Activated naive CD4-positive, alpha-beta T cell treated with anti-CD3 and anti-CD28 coated beads, Interleukin-2, amount 10 ng/mL, durations not matched to agents 7 days and 5 days (primary cell): ENCODE measurements at places on chromosomes 13 and 19.

DNA sequence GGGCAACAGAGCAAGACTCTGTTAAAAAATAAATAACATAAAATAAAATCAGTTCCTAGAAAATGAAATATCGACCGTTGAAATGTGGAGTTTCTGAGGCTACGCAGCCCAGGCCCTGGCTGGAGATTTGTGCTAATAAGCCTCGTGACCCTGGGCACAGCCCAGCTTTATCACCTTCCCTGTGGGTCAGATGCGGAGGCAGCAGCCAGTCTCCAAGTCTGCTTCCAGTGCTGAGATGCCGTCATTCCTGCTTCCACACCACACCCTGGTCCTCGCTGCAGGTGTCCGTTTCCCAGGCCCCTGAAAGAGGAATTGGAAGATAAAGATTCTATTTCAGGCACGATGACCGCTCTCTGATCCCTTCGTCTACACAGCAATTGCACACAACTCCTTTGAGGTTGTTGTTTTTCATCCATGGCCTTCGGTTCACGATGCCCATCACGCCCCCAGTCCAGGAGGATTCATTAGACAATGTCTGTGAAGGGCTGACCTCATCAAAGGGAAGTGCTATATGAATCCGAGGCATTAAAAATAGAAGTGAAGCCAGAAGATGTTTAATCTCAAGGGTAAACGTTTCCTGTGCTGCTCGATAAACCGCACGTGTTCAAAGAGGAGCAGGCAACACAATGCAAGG, 48.3 kb upstream of the ATP11A start:
- no peaks in the 10 kb centered on the region for H3K36me3 ChIP-seq
- no peak overlapping the region for H3K27ac ChIP-seq
- no peak for DNase-seq
- H3K4me3 ChIP-seq = no peak overlapping the region

DNA sequence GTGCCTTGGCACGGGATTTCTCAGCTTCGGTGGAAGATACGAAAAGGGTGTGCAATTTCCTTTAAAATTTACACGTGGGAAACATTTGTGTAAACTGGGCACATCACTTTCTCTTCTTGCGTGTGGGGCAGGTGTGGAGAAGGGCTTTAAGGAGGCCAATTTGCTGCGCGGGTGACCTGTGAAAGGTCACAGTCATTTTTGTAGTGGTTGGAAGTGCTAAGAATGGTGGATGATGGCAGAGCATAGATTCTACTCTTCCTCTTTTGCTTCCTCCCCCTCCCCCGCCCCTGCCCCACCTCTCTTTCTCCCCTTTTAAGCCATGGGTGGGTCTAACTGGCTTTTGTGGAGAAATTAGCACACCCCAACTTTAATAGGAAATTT, 7.2 kb downstream of the SLITRK5 start:
- peaks cover 47% of the 10 kb centered on the region for H3K27me3 ChIP-seq
- peaks cover 5% of the 10 kb centered on the region for H3K36me3 ChIP-seq
- H3K4me3 ChIP-seq = no peak overlapping the region
- no peak overlapping the region for H3K27ac ChIP-seq
- H3K4me1 ChIP-seq = peaks cover 15% of the 10 kb centered on the region
- no peak for DNase-seq

DNA sequence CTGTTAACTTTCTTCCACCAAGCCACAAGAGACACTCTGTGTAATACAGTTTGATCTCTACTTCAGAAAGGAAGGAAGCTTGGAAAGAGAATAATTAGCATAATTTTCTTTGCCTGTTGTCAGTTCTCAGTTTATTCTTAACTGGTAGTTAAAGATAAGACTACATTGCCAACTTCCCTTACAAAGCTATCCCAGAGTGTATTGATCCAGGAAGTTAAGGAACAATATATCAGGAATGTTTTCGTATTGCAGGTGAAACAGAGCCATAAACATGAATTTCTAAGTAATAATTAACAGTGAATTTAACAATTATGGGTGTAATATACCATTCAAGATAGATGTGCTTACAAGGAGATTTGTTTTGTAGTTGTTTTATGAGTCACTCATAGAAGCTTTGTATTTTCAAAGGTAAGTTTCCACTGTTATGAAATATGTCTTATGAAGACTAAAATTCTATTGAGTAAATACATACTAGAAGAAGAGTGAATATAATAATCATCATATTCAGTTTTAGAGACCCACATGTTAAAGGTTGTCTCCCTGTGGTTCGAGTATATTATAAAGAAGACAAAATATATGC, 88.4 kb upstream of the KLF5 start:
- no peaks in the 10 kb centered on the region for H3K27me3 ChIP-seq
- H3K36me3 ChIP-seq = peaks cover 8% of the 10 kb centered on the region
- H3K4me1 ChIP-seq = no peaks in the 10 kb centered on the region
- H3K4me3 ChIP-seq = no peak overlapping the region

DNA sequence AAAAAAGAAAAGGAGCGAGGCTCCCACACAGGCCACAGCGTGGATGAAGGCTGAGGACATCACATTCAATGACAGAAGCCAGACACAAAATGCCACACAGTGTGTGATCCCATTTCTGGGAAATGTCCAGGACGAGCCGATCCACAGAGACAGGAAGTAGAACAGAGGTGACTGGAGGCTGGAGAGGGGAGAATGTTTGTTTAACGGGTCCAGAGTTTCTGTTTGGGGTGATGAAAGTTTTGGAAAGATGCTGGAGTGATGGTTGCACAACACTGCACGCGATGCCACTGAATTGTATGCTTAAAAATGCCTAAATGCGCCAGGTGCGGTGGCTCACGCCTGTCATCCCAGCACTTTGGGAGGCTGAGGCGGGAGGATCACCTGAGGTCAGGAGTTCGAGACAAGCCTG, 650 bp upstream of the FUT5 start:
- H3K4me1 ChIP-seq = peaks cover 2% of the 10 kb centered on the region
- H3K27ac ChIP-seq = no peak overlapping the region
- no peak for DNase-seq
- H3K27me3 ChIP-seq = no peaks in the 10 kb centered on the region
- H3K36me3 ChIP-seq = no peaks in the 10 kb centered on the region
- no peak overlapping the region for H3K4me3 ChIP-seq

DNA sequence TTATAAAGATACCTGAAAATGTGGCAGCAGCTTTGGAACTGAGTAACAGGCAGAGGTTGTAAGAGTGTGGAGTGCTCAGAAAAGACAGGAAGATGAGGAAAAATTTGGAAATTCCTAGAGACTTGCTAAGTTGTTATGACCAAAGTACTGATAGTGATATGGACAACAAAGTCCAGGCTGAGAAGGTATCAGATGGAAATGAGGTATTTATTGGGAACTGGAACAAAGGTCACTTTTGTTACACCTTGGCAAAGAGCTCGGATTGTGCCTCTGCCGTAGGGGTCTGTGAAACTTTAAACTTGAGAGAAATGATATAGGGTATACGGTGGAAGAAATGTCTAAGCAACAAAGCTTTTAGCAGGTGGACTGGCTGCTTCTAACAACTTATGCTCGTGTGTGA, 419.9 kb downstream of the PCDH17 start:
- no peak overlapping the region for H3K4me3 ChIP-seq
- no peak overlapping the region for H3K27ac ChIP-seq
- no peaks in the 10 kb centered on the region for H3K27me3 ChIP-seq
- H3K4me1 ChIP-seq = no peaks in the 10 kb centered on the region

DNA sequence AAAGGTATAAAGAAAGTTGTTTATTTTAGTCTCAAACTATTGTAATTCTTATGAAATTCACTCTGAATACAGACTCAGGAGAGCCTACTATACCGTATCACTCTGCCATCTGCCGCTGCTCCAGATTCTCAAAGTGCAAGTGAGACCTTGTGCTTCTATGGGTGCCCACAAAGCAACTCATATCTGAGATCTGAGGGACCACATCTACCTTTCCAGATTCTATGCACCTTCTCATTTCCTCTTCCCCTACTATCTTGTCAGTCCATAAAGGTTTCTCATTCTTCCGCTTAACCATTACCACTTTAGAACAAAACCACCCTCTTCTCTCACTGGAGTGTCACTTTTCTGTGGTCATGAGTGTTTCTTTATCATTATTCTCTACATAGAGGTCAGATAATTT, 1236.9 kb downstream of the DIAPH3 start:
- no peaks in the 10 kb centered on the region for H3K36me3 ChIP-seq
- no peak for DNase-seq
- no peaks in the 10 kb centered on the region for H3K27me3 ChIP-seq
- H3K4me1 ChIP-seq = no peaks in the 10 kb centered on the region
- no peak overlapping the region for H3K4me3 ChIP-seq

DNA sequence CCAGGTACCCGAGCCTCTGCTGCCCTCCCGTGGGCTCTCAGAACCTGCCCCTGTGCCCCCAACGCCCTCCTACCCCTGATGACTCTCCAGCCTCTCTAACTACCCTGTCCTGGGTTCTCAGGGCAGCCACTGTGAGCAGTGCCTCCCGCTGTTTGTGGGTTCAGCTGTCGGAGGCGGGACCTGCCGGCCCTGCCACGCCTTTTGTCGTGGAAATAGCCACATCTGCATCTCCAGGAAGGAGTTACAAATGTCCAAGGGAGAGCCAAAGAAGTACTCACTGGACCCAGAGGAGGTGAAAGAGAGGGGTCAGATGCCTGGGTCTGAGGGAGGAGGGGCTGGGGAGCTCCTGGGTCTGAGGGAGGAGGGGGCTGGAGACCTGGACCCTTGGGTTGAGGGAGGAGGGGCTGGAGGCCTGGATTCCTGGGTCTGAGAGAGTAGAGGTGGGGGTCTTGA, 20.0 kb downstream of the CNFN start:
- no peak overlapping the region for H3K4me3 ChIP-seq
- peaks cover 2% of the 10 kb centered on the region for H3K27me3 ChIP-seq
- no peak for DNase-seq
- H3K27ac ChIP-seq = no peak overlapping the region
- H3K4me1 ChIP-seq = no peaks in the 10 kb centered on the region
- H3K36me3 ChIP-seq = no peaks in the 10 kb centered on the region

DNA sequence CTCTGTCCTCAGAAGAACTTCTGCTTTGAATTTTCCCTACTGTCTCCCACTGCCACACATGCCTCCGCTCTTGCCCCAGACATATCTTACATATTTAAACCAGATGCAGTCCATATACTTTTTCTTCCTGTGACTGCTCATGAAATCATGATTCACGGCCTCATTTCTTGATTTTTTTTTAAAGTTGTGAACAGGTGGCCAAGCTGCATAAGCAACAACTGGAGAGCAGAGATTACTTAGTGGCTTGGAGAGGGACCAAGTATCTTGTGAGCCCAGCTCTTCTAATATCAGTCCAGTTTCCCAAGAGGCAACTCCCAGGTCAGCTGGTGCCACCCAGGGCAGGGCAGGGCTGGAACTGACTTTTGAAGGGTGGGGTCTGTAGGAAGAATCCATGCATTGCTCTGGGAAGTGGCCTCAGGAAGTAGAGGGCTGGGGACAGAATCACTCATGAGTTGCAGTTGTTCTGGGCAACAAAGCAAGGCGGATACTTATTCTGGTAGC, 152.4 kb downstream of the LMO7 start:
- H3K27ac ChIP-seq = no peak overlapping the region
- no peak for DNase-seq
- peaks cover 2% of the 10 kb centered on the region for H3K36me3 ChIP-seq
- no peak overlapping the region for H3K4me3 ChIP-seq
- no peaks in the 10 kb centered on the region for H3K27me3 ChIP-seq
- H3K4me1 ChIP-seq = no peaks in the 10 kb centered on the region

GRCh38 chr13:27745301-27745700, 47.0 kb upstream of the GSX1 start:
- no peak overlapping the region for H3K4me3 ChIP-seq
- DNase-seq = no peak
- no peak overlapping the region for H3K27ac ChIP-seq

GRCh38 chr19:16922949-16923348, 34.1 kb downstream of the F2RL3 start:
- H3K4me3 ChIP-seq = no peak overlapping the region
- peaks cover 4% of the 10 kb centered on the region for H3K27me3 ChIP-seq
- H3K4me1 ChIP-seq = no peaks in the 10 kb centered on the region

DNA sequence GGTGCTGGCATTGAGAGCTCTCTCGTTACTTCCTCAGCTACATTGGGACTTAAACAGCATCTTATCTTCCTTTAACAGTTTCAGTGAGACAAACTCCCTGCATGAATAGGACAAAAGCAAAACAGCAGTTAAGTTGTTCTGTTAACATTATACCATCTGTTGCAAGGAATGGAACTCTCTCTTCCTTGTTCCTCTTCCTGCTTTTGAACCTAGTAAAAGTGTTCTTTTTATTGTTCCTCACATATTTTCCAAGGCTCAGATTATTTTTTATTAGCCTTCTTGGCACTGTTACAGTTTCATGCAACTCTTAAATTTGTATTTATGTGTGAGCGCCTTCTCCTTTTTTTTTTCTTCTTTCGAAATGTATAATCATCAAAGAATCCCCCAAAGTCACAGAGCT, 202.6 kb upstream of the UFM1 start:
- H3K36me3 ChIP-seq = no peaks in the 10 kb centered on the region
- H3K27me3 ChIP-seq = no peaks in the 10 kb centered on the region
- no peaks in the 10 kb centered on the region for H3K4me1 ChIP-seq
- no peak overlapping the region for H3K4me3 ChIP-seq
- DNase-seq = no peak

DNA sequence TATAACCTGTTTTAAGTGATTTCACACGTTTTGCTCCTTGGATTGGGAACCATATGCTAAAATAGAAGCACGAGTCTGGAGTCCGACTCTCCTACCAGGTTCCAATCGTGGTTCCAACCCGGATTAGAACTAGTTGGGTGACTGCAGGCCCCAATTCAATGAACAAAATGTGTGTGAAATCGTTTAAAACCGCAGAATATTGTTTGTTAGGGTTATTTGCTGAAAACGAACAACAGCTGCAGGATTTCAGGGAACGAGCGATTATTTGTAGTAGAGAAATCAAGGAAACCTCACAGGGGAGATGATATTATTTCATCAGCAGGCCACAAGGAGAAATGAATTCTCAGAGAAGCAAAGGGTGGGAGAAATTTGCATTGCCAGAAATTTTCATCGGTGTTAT, 16.7 kb downstream of the SSC5D start:
- no peak overlapping the region for H3K27ac ChIP-seq
- peaks cover 31% of the 10 kb centered on the region for H3K27me3 ChIP-seq
- H3K4me1 ChIP-seq = peaks cover 24% of the 10 kb centered on the region
- DNase-seq = no peak

GRCh38 chr19:47598407-47599349, 10.3 kb upstream of the BICRA start:
- no peaks in the 10 kb centered on the region for H3K36me3 ChIP-seq
- H3K4me1 ChIP-seq = peaks cover 40% of the 10 kb centered on the region
- peak overlapping the region; percentile 95 for H3K27ac ChIP-seq
- peak overlapping the region; percentile 76 for H3K4me3 ChIP-seq
- no peak for DNase-seq
- H3K27me3 ChIP-seq = peaks cover 27% of the 10 kb centered on the region

DNA sequence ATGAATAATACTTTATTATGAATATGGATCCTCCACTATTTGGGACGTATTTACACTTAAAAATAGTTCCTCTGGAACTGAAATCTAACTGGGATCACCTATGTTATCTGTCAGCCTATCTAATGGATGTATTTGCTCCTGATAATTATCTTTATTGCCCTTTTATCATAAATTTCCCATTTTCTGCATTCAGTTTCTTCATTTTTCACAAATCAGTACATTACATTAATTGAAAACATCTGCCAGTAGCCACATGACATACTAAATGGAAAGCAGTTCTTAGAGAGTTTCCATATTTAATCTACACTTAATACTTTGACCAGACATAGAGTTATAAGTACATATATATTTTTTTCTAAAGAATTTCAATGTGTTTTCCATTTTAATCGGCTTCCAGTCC, 888.8 kb downstream of the SLITRK6 start:
- H3K36me3 ChIP-seq = no peaks in the 10 kb centered on the region
- H3K4me1 ChIP-seq = no peaks in the 10 kb centered on the region
- H3K27ac ChIP-seq = no peak overlapping the region
- no peaks in the 10 kb centered on the region for H3K27me3 ChIP-seq
- no peak for DNase-seq
- no peak overlapping the region for H3K4me3 ChIP-seq

GRCh38 chr19:51887522-51888498, at the start of gene ZNF577:
Gene ZNF577 (minus strand): TSS chr19:51887951. CDS start chr19:51880382, 7,569 bp downstream.
- H3K4me1 ChIP-seq = peaks cover 7% of the 10 kb centered on the region
- H3K27me3 ChIP-seq = no peaks in the 10 kb centered on the region
- H3K27ac ChIP-seq = peak within 1 kb of the TSS; percentile 68
- peaks cover 72% of the 10 kb centered on the region for H3K36me3 ChIP-seq
- peak; percentile 77 for DNase-seq
